ENCODE measurements at places on chromosomes 2 and 18.

DNA sequence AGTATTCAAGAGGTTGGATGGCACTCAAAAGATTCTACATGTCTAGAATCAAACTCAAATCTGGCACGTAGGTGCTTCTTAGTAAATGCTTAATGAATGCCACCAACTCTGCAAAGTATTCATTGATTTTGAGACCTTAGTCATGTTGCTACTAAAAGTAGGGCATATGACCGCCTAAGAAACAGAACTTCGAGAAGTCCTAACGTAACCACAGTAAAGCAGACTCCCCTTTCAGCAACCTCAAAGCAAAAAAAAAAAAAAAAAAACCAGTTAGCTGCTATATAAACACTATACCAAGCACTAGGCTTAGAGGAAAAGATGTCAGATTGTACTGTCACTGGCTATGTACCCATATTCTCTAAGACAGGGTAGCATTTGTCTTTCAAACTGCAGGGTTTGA is 33.9 kb downstream of the PTCD3 start:
- no peaks in the 10 kb centered on the region for H3K4me1 ChIP-seq
- H3K36me3 ChIP-seq: peaks cover 33% of the 10 kb centered on the region
- H3K4me3 ChIP-seq: no peak overlapping the region
- H3K27me3 ChIP-seq: peaks cover 1% of the 10 kb centered on the region
- no peak for DNase-seq
- H3K27ac ChIP-seq: peak overlapping the region; percentile 74

DNA sequence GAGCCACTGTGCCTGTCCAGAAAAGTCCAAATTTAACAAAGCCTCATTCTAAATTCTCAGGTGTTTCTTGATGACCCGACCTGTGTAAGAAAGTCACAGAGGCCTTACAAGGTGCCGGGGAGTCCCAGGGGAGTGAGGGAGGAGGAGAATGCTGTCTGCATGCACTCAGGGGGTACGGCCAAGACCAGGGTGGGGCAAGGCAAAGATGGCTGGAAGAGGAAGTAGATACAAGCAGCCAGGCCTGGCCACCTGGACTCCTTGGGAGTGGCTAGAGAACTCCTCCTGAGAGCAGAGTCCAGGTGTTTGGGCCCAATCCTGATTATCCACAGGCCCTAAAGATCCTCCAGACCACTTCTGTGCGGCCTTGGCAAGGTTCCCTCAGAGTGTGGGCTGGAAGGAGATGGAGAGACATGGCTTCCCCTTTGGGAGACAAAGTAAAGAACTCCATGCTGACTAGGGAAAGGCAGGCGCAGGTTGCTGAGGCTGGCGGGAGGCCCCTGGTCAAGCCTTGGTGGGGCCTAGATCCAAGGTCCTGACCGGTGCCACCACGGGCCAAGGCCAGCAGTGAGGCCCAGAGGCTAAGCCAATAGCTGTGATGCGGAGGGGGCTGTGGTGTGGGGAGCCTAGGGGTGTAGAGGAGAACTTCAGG is 74.7 kb downstream of the COPS8 start:
- H3K27me3 ChIP-seq: peaks cover 9% of the 10 kb centered on the region
- H3K4me3 ChIP-seq: no peak overlapping the region
- no peak overlapping the region for H3K27ac ChIP-seq
- no peak for DNase-seq
- no peaks in the 10 kb centered on the region for H3K36me3 ChIP-seq
- H3K4me1 ChIP-seq: no peaks in the 10 kb centered on the region

DNA sequence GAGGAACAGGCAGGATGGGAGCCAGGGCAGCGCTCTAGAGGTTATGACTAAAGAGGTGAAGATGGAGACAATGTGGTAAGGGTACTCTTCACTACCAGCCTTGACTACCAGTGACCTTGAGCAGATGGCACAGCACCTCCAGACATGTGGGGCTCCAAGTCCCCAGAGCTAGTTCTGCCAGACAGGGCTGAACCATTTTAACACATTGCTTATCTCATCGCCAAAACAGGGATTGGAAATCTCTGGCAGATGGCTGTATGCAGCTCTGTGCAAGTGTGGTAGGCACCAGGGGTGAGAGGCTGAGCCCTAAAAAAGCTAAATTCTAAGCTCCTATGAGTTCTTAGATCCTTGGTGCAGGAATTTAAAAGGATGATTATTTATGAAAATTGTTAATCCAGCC is 41.3 kb downstream of the FSHR start:
- no peaks in the 10 kb centered on the region for H3K27me3 ChIP-seq
- H3K4me3 ChIP-seq: no peak overlapping the region
- H3K4me1 ChIP-seq: no peaks in the 10 kb centered on the region
- no peak overlapping the region for H3K27ac ChIP-seq
- H3K36me3 ChIP-seq: no peaks in the 10 kb centered on the region

- no peak for DNase-seq
- H3K4me3 ChIP-seq: no peak overlapping the region
- no peak overlapping the region for H3K27ac ChIP-seq
- H3K36me3 ChIP-seq: no peaks in the 10 kb centered on the region
- H3K4me1 ChIP-seq: no peaks in the 10 kb centered on the region
These were observed 137.1 kb upstream of the CCDC68 start for GRCh38 chr18:55096263-55096951.

DNA sequence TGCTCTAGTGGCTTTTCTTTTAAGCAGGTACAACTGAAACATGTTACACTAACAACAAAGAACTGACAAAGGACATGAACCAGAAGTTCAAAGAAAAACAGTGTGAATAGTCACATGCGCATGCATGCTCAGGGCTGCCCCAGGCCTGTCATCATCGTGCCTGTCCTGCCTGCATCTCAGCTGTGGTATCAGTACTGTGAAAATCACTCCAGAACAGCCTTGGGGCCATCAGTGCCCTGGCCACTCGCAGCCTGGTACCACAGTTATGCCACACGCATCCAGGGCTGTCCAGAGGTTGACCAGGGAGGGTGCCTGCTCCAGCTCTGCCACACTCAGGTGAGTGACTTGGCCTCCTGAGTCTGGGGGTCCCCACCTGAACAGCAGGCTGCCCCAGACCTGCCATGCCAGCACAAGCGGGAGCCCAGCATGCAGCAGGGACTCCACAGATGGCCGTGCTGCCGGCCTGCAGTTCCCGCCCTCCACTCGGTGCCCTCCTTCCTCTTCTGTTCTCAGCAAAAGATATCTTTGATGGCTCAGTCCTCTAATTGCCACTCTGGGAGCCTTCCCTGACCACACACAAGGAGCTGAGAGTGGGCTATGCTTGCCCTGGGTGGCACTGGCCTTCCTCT is 12.3 kb downstream of the LIMS2 start:
- no peak overlapping the region for H3K4me3 ChIP-seq
- H3K27me3 ChIP-seq: peaks cover 19% of the 10 kb centered on the region
- DNase-seq: no peak
- no peaks in the 10 kb centered on the region for H3K4me1 ChIP-seq
- H3K27ac ChIP-seq: no peak overlapping the region

- peaks cover 40% of the 10 kb centered on the region for H3K4me1 ChIP-seq
- no peak for DNase-seq
- peak overlapping the region; percentile 70 for H3K27ac ChIP-seq
- peaks cover 30% of the 10 kb centered on the region for H3K27me3 ChIP-seq
- H3K36me3 ChIP-seq: peaks cover 12% of the 10 kb centered on the region
- H3K4me3 ChIP-seq: no peak overlapping the region
These were observed 40.5 kb upstream of the ATG16L1 start for GRCh38 chr2:233210843-233211547.

GRCh38 chr18:63254716-63255399 is 64.7 kb downstream of the BCL2 start:
- no peak for DNase-seq
- peaks cover 48% of the 10 kb centered on the region for H3K4me1 ChIP-seq
- no peaks in the 10 kb centered on the region for H3K27me3 ChIP-seq

- no peaks in the 10 kb centered on the region for H3K36me3 ChIP-seq
- peak overlapping the region; percentile 86 for H3K4me3 ChIP-seq
- H3K27ac ChIP-seq: no peak overlapping the region
- H3K4me1 ChIP-seq: peaks cover 31% of the 10 kb centered on the region
- peak; percentile 62 for DNase-seq
These were observed 4.4 kb upstream of the ZEB2 start for GRCh38 chr2:144524118-144525009.
